Central memory CD8-positive, alpha-beta T cell (primary cell): ENCODE measurements at places on chromosomes 13 and 19.
A peak's percentile ranks its signal among the peaks of the same experiment; 100 is the strongest.

DNA sequence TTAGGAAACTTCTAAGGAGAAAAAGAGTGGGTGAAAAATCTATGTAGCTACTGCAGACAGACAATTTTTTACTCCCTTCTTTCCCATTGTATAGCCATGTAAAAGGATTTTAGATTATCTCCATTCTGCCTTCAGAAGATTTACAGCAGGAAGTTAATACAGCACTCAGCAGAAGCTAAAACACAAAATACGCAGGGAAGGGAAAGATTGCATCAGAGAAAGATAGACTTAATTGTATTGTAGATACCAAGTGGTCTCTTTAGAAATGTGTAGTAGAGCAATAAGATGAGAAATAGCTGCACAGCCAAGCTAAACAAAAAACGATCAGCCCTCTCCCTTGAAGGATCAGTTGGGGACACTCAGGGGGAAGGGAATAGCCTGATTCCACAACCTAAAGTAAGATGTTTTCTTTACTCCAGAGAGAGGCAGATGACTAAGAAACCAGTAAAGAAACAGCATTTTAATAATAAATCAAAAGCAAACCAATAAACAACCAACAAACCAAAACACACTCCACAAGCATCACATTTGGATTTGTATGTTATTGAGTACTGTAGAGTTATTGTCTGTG is 236.7 kb upstream of the SLITRK1 start:
- no peaks in the 10 kb centered on the region for H3K27me3 ChIP-seq
- no peak overlapping the region for H3K27ac ChIP-seq
- no peak for DNase-seq
- H3K36me3 ChIP-seq, result no peaks in the 10 kb centered on the region

DNA sequence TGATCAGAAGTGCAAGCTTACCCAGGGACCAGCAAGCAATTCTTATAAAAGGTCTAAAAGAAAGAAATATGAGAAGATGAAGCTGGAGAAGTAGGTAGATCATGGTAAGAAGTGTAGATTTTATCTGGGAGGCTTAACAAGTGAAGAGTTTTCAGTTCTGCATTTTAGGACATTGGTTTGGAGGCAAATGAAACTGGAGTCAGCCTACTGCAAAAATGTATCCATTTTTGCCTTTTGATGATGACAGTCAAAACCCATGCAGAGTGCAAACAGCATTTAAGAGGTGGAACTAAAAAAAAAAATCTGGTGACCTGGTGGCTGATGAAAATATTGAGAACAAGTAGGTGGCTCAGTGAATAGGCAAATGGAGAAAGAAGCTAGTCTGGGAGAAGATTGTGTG is 216.9 kb downstream of the DNAJC15 start:
- no peak for DNase-seq
- H3K27me3 ChIP-seq, result peaks cover 20% of the 10 kb centered on the region
- H3K36me3 ChIP-seq, result no peaks in the 10 kb centered on the region
- H3K27ac ChIP-seq, result no peak overlapping the region
- no peaks in the 10 kb centered on the region for H3K4me1 ChIP-seq

DNA sequence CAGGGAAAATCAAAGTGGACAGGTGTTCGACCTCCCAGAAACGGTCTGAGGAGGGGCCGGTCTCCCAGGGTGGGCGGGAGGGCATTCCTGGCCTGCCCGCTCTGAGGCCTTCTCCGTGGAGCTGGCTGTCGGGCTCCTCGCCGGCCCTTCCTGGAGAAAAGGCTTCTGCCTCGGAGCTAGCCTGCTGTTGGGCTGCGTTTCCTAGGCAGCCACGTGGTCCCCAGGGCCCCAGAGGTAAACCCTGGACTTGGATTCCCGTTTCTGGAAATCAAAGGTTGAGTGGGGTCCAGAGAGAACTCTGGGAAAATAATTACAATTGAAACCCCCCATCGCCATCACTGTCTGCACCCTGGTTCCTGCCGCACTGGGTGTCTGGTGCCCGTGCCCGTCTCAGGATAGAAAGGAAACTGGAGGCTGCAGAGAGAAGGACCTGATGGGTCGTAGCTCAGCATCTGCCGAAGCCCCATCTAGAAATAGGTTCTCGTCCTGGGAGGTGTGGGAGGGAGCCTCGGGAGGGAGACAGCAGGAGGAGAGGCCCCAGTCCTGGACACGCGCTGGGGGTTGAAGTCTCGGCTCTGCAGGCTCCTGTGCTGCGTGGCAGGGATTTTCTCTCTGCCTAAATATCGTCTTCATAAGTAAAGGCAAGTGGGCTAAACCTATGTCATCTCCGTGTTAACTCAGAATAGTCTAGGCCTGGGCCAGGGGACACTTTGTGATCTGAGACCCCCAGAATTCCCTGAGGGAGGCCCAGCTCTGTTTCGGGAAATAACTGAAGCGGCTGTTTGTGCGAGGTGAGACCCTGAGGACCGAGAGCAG is 7.7 kb upstream of the PROZ start:
- peaks cover 14% of the 10 kb centered on the region for H3K27me3 ChIP-seq
- DNase-seq, result no peak
- H3K36me3 ChIP-seq, result peaks cover 10% of the 10 kb centered on the region
- no peak overlapping the region for H3K27ac ChIP-seq

DNA sequence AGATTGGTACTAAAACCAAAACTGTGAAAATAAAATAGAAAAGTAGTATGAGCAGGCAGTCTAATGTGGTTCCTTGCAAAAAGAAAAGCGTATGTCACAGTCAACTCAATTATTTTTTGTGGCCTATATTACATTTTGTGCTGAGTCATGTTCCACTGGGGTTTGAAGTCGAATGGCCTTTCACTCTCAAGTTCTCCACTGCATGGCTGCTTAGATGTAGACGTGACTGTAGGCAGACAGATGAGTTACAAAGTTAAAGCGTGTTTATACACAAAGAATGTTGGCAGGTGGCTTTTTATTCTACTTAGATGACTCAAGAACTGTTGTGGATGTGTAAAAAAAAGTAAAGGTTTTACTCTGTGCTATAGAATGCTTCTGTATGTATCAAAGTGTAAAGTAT is 133.9 kb downstream of the SLITRK6 start:
- DNase-seq, result no peak
- H3K4me1 ChIP-seq, result no peaks in the 10 kb centered on the region
- H3K27ac ChIP-seq, result no peak overlapping the region
- H3K4me3 ChIP-seq, result no peak overlapping the region
- no peaks in the 10 kb centered on the region for H3K36me3 ChIP-seq
- no peaks in the 10 kb centered on the region for H3K27me3 ChIP-seq

DNA sequence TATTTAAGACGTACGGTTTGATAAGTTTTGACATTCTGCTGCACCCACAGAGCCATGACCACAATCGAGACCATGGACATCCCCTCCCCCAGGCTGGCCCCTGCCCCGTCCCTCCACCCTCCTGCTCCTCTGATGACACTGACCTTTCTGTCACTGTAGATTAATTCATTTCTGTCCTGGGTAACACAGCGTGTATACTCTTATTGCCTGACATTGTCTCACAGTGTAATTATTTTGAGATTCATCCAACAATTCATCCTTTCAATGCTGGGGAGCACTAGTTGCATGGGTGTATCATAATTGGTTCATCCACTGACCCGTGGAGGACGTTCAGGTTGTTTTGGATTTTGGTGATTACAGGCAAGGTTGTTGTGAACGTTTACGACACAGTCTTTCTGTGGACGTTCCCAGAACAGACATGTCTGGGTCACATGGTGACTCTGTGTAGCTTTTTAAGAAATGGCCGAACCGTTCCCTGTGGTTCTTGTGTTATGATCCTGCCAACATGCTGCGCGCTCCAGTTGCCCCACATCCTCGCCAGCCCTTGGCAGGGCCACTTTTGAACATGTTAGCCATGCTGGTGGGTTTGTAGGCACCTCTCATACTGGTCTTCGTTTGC is 41.9 kb downstream of the C13orf46 start:
- H3K27ac ChIP-seq, result no peak overlapping the region
- peak overlapping the region; percentile 55 for H3K4me3 ChIP-seq
- no peak for DNase-seq
- H3K27me3 ChIP-seq, result peaks cover 42% of the 10 kb centered on the region
- peaks cover 23% of the 10 kb centered on the region for H3K4me1 ChIP-seq
- H3K36me3 ChIP-seq, result peaks cover 12% of the 10 kb centered on the region

- H3K4me3 ChIP-seq, result no peak overlapping the region
- no peaks in the 10 kb centered on the region for H3K27me3 ChIP-seq
- no peak overlapping the region for H3K27ac ChIP-seq
- DNase-seq, result no peak
- H3K4me1 ChIP-seq, result peaks cover 25% of the 10 kb centered on the region
Observed at GRCh38 chr19:17542042-17542441, 13.4 kb upstream of the COLGALT1 start.

- no peak for DNase-seq
- H3K4me1 ChIP-seq, result no peaks in the 10 kb centered on the region
- H3K27me3 ChIP-seq, result no peaks in the 10 kb centered on the region
- no peaks in the 10 kb centered on the region for H3K36me3 ChIP-seq
Observed at GRCh38 chr13:37306778-37307544, 201.5 kb upstream of the CSNK1A1L start.

GRCh38 chr19:46388311-46389095 is 24.9 kb downstream of the CCDC8 start:
- DNase-seq, result no peak
- H3K4me1 ChIP-seq, result peaks cover 10% of the 10 kb centered on the region
- H3K36me3 ChIP-seq, result peaks cover 18% of the 10 kb centered on the region
- H3K4me3 ChIP-seq, result no peak overlapping the region
- H3K27ac ChIP-seq, result no peak overlapping the region

GRCh38 chr13:77918391-77919245 is at the start of gene EDNRB:
TSS of gene EDNRB (minus strand) at chr13:77918831. CDS start at chr13:77918573, 258 bp downstream.
- H3K27ac ChIP-seq, result no peak within 1 kb of the TSS
- H3K4me3 ChIP-seq, result no peak within 1 kb of the TSS
- no peaks in the 10 kb centered on the region for H3K4me1 ChIP-seq

DNA sequence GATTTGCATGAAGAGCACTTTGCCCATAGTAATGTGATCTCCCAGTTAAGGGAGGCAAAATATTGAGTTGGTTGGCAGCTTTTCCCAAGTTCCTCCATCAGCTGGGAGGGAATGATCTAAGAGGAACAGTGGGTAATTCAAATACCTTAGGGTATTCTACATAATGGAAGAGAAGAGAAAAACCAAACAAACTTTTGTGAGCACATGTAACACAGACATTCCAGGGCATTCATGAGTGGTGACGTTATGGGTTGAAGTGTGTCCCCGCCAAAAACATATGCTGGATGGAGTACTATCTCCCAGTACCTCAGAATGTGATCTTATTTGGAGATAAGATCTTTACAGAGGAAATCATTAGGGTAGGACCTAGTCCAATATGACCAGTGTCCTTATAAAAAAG is 220.1 kb downstream of the FOXO1 start:
- H3K4me1 ChIP-seq, result peaks cover 13% of the 10 kb centered on the region
- no peak overlapping the region for H3K27ac ChIP-seq
- no peak for DNase-seq
- H3K36me3 ChIP-seq, result no peaks in the 10 kb centered on the region

- peak overlapping the region; percentile 71 for H3K4me3 ChIP-seq
- H3K36me3 ChIP-seq, result peaks cover 5% of the 10 kb centered on the region
- DNase-seq, result no peak
- peak overlapping the region; percentile 67 for H3K27ac ChIP-seq
- H3K27me3 ChIP-seq, result no peaks in the 10 kb centered on the region
Observed at GRCh38 chr19:11154683-11155047, 917 bp downstream of the SPC24 start.

DNA sequence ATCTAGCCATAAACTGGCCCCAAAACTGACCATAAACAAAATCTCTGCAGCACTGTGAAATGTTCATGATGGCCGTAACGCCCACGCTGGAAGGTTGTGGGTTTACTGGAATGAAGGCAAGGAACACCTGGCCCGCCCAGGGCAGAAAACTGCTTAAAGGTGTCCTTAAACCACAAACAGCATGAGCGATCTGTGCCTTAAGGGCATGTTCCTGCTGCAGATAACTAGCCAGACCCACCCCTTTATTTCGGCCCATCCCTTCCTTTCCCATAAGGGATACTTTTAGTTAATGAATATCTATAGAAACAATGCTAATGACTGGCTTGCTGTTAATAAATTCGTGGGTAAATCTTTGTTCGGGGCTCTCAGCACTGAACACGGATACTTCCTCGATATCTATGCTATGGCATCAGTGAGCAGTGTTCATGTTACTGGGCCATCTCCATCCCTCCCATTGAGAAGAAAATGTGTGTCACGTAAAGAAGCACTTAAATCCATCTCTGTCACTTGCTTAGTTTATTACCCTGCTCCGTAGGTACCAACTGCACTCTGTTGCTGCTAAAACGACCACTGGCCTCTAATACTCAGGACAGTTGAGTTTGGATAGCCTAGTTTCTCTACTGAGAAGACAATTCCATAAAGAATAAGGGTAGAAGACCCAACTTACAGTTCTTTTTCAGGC is 5.3 kb downstream of the ATP7B start:
- H3K27me3 ChIP-seq, result peaks cover 28% of the 10 kb centered on the region
- H3K36me3 ChIP-seq, result no peaks in the 10 kb centered on the region
- H3K4me1 ChIP-seq, result peaks cover 8% of the 10 kb centered on the region
- no peak overlapping the region for H3K4me3 ChIP-seq

- H3K27me3 ChIP-seq, result no peaks in the 10 kb centered on the region
- DNase-seq, result no peak
- H3K4me1 ChIP-seq, result peaks cover 23% of the 10 kb centered on the region
- H3K27ac ChIP-seq, result no peak overlapping the region
Observed at GRCh38 chr19:6886277-6886897, 992 bp upstream of the ADGRE1 start.

DNA sequence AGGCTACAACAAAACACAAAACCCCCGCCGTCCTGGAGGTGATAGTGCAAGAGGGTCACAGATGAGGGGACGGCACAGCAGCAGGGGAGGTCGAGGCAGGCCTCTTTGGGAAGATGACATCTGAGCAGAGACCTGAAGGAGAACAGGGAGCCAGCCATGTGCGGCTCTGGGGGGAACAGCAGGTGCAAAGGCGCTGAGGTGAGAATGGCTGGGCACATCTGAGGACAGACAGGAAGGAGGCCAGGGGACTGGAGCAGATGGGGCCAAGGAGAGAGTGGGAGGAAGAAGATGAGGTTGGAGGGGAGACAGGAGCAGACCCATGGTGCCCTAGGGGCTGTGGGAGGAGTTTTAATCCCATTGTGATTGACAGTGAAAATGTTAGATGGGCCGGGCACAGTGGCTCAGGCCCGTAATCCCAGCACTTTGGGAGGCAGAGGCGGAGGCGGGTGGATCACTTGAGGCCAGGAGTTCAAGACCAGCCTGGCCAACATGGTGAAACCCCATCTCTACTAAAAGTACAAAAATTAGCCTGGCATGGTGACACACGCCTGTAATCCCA is 1.8 kb upstream of the CKM start:
- no peak overlapping the region for H3K4me3 ChIP-seq
- no peak for DNase-seq
- no peak overlapping the region for H3K27ac ChIP-seq
- peaks cover 6% of the 10 kb centered on the region for H3K4me1 ChIP-seq

DNA sequence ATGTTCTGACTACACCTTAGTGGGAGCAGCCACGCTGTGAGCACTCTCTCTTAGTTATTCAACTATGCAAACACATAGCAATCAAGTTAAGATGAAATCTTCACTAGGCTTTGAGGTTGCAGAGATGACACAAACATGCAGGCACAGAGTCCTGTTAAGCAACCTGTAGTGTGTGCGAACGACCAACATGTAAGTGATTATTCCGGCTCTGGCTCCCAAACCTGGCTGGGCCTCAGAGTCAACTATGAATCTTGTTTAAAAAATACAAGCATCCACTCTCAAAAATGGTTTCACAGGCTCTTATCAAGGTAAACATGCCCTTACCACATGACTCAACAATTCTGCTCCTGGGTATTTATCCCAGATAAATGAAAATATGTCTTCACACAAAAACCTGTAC is 91.4 kb downstream of the IRS2 start:
- DNase-seq, result no peak
- H3K4me1 ChIP-seq, result no peaks in the 10 kb centered on the region
- no peaks in the 10 kb centered on the region for H3K27me3 ChIP-seq
- H3K4me3 ChIP-seq, result no peak overlapping the region
